ENCODE measurements at places on chromosomes 2 and 18. TPM values are rescaled to one million over a fixed set of nuclear protein-coding genes. Genes with fewer than 3 reads are reported as not detected.

DNA sequence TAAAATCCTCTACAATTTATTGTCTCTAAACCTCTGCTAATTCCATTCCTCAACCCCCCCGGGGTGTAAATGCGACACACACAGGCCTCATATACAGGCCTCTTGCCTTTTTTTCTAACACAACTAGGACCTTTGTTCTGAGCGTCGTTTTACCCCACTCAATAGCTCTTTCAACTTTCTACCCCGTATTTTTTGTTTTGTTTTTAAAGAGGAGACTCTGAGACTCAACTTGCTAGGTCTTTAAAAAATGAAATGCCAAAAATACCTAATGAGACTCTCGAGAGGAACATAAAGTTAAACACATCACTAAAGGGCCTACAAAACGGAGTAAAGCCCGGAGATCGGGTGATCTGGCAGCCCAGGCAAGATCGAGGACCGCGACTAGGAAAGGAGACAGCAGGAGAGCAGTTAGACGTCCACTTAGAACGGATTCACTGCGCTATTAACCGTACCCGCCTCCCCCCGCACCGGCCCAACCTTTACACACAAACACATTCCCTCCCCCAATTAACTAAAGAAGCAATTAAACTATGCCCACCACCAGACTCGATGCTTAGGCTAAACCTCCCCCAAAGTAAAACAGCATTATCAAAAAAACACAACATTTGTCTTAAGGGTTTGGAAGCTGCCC, 1.7 kb downstream of the TRIP12 start:
- H3K27ac ChIP-seq, result peak overlapping the region; percentile 96
- DNase-seq, result peak; percentile 48
- H3K4me1 ChIP-seq, result peaks cover 45% of the 10 kb centered on the region

GRCh38 chr18:53909668-53910067, 314.8 kb downstream of the MBD2 start:
- peaks cover under 1% of the 10 kb centered on the region for H3K27me3 ChIP-seq
- no peaks in the 10 kb centered on the region for H3K36me3 ChIP-seq
- peak; percentile 30 for DNase-seq

GRCh38 chr2:148538375-148538774, 106.2 kb upstream of the EPC2 start:
- H3K27me3 ChIP-seq, result no peaks in the 10 kb centered on the region
- peaks cover 47% of the 10 kb centered on the region for H3K4me1 ChIP-seq
- peak; percentile 58 for DNase-seq
- H3K4me3 ChIP-seq, result no peak overlapping the region

DNA sequence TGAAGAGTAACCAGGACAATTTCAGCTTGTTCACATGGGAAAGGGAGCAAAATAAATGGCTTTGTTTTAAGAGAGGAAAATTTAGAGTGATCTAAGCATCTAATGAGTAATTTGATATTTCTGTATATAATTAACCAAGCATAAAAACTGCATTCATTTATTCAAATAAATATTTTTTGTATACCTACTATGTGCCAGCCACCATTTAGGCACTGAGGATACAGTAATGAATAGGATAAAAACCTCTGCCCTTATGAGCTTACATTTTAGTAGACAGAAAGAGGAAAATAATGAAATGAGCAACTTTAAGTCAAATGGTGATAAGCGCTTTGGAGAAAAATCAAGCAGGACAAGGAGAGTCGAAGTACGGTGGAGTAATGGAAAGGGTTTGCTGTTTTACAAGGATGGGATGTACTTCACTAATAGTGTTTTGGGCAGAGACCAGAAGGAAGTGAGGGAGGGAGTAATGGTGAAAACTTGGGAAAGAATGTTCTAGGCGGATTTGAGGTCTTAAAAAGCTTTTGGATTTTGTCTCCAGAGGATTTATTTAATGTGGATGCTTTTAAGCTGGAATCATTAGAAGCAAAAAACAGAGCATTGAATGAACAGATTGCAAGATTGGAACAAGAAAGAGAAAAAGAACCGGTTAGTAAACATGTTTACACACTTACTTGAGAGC, 17.4 kb downstream of the NDC80 start:
- peak overlapping the region; percentile 55 for H3K4me3 ChIP-seq
- peaks cover 55% of the 10 kb centered on the region for H3K36me3 ChIP-seq
- peak overlapping the region; percentile 93 for H3K27ac ChIP-seq

DNA sequence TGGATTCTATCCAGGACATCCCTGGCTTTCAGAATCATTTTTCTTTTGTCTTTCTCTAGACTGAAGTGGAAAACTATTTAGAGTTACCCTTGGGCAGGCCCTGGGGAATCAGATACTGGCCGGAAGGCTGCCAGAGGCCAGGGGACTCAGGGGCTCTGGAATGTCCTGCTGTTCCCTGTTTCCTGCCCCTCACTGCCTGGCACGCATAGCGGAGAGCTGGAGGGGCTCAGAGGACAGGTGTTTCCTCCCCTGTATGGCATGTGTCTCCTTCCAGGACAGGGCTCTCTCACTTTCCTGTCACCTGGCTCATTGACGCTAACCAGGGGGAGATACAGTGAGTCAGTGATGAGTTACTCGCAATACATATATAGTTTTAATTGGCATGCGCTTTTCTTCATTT, 38.8 kb downstream of the DYSF start:
- no peaks in the 10 kb centered on the region for H3K36me3 ChIP-seq
- H3K4me1 ChIP-seq, result no peaks in the 10 kb centered on the region
- H3K27me3 ChIP-seq, result peaks cover 9% of the 10 kb centered on the region
- no peak overlapping the region for H3K4me3 ChIP-seq
- H3K27ac ChIP-seq, result no peak overlapping the region
- no peak for DNase-seq

GRCh38 chr18:56873441-56874140, 222.4 kb downstream of the WDR7 start:
- H3K36me3 ChIP-seq, result no peaks in the 10 kb centered on the region
- no peak overlapping the region for H3K4me3 ChIP-seq
- no peaks in the 10 kb centered on the region for H3K27me3 ChIP-seq
- no peak overlapping the region for H3K27ac ChIP-seq

The LYPD6B gene
- not detected for total RNA-seq

The RNF152 gene
- 0.17 TPM for total RNA-seq

The CCDC102B gene
- 1.7 TPM for total RNA-seq

The TEKT4 gene
- not detected for total RNA-seq
